Renal cortex interstitium (tissue), 15 donors: ENCODE measurements at places on chromosomes 12 and 14. TPM values are rescaled to one million over a fixed set of nuclear protein-coding genes. Genes with fewer than 3 reads are reported as not detected.

The BHLHE41 gene
- 0.84 TPM for polyA plus RNA-seq

The DNAL1 gene
- 18.1 TPM for polyA plus RNA-seq

The CAND1 gene
- 239 TPM for polyA plus RNA-seq

DNA sequence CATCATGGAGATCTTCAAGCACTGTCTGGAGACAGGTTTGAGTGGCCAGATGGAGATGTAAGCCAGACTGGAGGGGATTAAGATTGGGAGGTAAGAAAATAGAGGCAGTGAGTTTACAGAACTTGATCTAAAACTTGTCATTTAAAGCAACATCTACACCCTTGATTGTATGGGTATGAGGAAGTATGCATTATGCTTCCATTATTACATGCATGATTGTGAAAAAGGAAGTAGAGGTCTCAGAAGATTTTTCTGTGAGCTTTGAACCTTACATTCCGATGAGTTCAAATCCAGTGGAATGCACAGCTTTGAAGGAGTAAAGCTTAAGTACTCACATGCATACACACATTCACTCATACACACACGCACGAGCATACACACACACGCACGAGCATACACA lies 550.8 kb downstream of the MED13L start:
- DNase-seq: no peak

DNA sequence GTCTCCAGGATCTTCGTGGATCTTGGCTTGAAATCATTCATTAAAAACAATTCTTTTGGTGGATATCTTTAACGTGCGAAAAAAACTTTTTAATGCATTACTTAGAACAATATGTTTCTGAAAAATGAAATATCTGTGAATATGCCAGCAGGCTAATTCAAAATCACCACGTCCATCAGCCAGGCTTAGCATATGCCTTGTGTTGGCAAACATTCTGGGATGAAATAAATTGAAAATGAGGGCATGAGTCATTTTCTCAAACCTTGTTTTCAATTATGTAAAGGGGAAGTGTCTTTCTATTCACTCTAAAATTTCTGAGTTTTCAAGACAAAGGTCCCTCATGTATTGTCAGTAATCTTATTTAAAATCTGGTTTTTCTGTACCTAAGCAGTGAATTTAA lies 393.9 kb downstream of the PAWR start:
- no peak for DNase-seq

GRCh38 chr12:16385782-16386646 lies 38.6 kb downstream of the MGST1 start:
- DNase-seq: peak; percentile 25
